ENCODE measurements at places on chromosomes 2 and 18. TPM values are rescaled to one million over a fixed set of nuclear protein-coding genes. Genes with fewer than 3 reads are reported as not detected.

Gene SCYGR4
- not detected for total RNA-seq

Gene C18orf32
- total RNA-seq = 54.1 TPM

Gene TUBB8B
- total RNA-seq = not detected

Gene PTPRN
- 19.3 TPM for total RNA-seq

Gene COLEC12
- 0.02 TPM for total RNA-seq

Gene THADA
- total RNA-seq = 19.7 TPM

Gene DSG2
- total RNA-seq = 51.7 TPM

Gene RESP18
- not detected for total RNA-seq

Gene TSPYL6
- total RNA-seq = not detected

Gene ZSWIM2
- not detected for total RNA-seq

Gene SGO2
- total RNA-seq = 24.2 TPM

Gene ADAM23
- total RNA-seq = 4.9 TPM

Gene GCKR
- not detected for total RNA-seq

Gene CRYGC
- not detected for total RNA-seq

Gene ZNF385B
- 0.22 TPM for total RNA-seq

Gene ARHGAP15
- total RNA-seq = not detected

Gene RBM43
- total RNA-seq = 4.1 TPM

Gene ALS2
- 30.6 TPM for total RNA-seq

Gene CYP27C1
- 1.1 TPM for total RNA-seq

Gene SMARCAL1
- 12.7 TPM for total RNA-seq

Gene SCN7A
- not detected for total RNA-seq

Gene INHBB
- total RNA-seq = 0.16 TPM

Gene FAM124B
- not detected for total RNA-seq

Gene CFC1
- not detected for total RNA-seq

Gene TMEM163
- total RNA-seq = 0.43 TPM

Gene KCNF1
- total RNA-seq = 0.71 TPM

Gene KCNE4
- total RNA-seq = not detected
